ENCODE measurements at places on chromosomes 1 and 21. TPM values are rescaled to one million over a fixed set of nuclear protein-coding genes. Genes with fewer than 3 reads are reported as not detected.

Gene TDRD5
- total RNA-seq: 1.3 TPM

Gene SPRR1A
- not detected for total RNA-seq

Gene SH2D1B
- total RNA-seq: 2.3 TPM

Gene LCE1D
- not detected for total RNA-seq

Gene DNASE2B
- 0.53 TPM for total RNA-seq

Gene FAM78B
- 21.4 TPM for total RNA-seq

Gene SHE
- 2.6 TPM for total RNA-seq

Gene POLR3C
- 24.6 TPM for total RNA-seq

Gene SPATA45
- not detected for total RNA-seq

Gene NOC2L
- 51.7 TPM for total RNA-seq

Gene PCP4
- total RNA-seq: 17.6 TPM

Gene KCNJ10
- total RNA-seq: 84.3 TPM

Gene DCLRE1B
- total RNA-seq: 3.7 TPM

Gene NEK2
- total RNA-seq: 1.1 TPM
